CD4-positive, alpha-beta T cell treated with Interleukin-6 for 4 hours (primary cell): ENCODE measurements at places on chromosomes 5 and 9.
A peak's percentile ranks its signal among the peaks of the same experiment; 100 is the strongest.

GRCh38 chr5:109855056-109855455, 165.3 kb downstream of the MAN2A1 start:
- DNase-seq, result no peak

DNA sequence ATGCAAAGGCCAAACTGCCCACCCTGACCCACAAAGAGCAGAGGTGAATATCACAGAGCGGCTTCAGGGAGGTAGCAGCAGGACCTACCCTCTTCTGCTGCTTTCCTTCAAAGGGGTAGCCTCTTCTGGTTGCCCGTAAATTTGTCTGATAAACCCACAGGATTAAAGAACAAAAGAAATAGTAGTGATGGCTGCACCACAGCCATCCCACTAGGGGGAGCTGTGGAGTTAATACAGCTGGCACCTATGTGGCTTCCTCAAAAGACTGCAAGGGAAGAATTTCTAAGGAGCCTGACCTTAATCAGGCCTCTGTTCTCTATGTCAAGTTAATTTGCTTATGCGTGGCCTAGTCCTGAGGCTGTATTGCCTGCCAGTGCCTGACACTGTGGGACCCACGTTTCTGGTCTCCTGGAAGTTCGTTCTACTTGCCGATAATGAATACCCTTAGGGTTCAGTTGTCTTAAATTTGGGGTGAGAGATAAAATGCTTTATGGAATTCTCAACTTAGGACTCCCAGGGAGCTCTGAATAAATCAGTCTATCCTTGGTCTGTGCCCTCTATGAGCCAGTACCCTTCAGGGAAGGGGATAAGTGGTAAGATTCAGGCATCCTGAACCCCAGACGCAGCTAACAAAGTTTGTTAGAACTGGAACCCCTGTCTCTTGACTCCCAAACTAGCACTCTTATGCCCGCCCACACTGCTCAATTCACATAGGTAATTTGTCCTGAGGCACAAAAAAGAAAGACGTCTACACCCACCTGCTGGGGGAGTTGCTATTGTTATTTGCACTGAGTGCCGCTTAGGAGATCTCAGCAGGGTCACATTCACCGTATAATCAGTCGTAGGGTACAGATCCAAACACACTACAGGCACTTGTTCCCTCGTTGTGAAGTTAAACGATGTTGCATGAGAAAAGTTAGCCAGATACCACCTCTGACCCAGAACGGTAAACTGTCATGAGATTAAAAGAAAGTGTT, 77.1 kb downstream of the SUSD1 start:
- peak; percentile 79 for DNase-seq

DNA sequence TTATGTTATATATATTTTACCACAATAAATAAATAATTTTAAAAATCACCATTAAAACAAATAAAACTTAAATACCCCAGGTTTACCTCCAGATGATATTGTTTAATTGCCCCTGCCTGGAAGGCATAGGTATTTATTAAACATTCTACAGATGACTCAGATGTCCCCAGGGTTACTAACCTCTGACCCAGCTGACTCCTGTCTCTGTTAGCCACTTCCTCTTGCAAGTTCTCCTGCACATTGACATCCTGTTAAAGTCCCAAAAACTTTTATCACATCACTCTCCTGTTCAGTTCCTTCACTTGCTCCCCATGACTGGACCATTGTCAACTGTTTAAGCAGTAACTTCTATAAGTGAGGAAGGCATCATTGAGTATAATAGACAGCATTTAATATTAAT, 37.0 kb upstream of the RAB3C start:
- DNase-seq, result no peak

DNA sequence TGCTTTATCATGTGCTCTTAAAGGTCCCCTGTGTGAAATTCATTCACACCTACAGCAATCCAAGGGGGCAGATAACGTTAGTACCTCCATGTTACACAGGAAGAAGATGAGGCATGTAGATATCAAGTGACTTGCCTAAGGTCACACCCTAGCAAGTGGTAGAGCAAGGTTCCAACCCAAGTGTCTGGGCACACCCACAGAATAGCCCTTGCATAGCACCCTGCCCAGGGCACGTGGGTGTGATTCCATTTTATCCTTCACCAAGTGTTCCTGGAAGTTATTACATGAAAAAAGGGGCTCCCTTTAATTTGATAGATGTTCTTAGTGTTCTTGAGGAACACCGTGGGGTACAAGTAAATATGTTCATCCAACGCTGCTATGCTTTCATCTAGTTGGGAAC, 4.9 kb downstream of the TMEM171 start:
- no peak for DNase-seq

- DNase-seq, result no peak
Observed at GRCh38 chr9:103355000-103355399, 359.9 kb downstream of the CYLC2 start.

DNA sequence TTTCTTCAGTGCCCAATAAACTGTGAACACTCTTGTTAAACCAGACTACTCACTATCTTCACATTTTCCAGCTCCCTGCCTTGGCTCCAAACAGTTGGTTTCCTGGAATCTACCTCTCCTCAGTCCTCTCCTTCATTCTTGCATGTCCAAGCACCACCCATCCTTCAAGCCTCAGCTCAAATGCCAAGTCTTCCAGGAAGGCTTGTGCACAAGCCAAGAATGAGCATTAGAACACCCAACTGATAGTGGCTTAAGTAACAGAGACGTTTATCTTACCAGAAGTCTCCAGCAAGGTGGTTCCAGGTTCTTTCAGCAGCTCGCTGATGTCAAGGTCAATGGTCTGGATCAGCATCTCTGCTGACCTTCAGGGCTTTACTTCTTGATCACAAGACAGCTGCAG, 60.1 kb downstream of the PTPDC1 start:
- DNase-seq, result no peak

GRCh38 chr5:171721464-171721863, 64.2 kb upstream of the SMIM23 start:
- no peak for DNase-seq

DNA sequence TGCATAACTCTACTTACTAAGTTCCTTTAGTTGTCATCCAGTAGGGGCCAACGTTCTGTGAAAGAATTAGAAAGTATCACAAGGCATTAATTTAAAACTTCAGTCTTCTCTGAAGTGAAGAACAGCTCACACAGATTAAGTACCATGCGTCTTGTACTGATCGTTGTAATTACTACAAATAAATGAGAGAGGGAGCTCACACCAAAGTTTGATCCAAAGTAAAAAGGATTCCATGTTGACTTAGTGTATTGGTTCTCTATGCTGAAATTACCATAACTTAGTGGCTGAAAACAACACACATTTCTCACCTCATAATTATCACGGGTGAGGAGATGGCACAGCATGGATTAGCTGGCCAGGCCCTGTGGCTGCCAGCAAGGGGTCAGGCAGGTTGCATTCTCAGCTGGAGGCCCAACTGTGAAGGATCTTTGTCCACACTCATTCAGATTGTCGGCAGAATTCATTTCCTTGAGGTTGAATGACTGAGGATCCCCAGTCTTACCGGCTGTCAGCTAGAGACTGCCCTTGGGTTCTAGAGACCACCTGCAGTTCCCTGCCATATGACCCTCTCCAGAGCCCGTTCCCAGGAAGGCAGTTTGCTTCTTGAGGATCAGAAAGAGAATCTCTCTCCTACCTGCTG, 169.1 kb downstream of the YTHDC2 start:
- DNase-seq, result no peak

GRCh38 chr9:91589101-91589553, 165.5 kb upstream of the NFIL3 start:
- DNase-seq, result no peak

DNA sequence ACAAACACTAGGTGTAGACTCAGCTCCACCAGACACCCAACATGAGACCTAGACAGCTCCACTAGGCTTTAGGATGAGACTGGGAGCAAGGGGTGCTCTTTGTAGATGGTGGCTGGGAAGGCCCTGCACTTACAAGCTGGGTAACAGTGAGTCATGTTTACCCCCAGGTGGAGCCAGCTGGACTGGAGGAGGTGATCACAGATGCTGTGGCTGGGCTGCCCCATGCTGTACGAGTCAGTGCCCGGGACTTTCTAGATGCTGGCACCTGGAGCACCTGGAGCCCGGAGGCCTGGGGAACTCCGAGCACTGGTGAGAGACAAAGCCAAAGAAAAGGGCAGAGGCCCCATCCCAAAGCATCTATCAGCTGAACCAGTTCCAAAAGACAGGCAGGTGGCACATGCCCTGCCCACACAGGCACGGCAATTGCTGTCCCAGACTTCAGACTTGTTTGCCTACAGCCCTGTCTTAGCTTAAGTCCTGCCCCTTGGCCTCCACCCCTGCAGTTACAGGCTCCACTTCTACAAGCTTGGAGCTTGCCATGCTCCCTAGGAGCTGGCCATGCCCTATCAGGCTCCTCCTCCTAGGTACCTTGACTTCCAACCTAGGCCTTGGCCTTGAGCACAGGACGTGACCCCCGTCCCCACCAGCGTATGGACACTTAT, 2.7 kb downstream of the CCL27 start:
- no peak for DNase-seq

DNA sequence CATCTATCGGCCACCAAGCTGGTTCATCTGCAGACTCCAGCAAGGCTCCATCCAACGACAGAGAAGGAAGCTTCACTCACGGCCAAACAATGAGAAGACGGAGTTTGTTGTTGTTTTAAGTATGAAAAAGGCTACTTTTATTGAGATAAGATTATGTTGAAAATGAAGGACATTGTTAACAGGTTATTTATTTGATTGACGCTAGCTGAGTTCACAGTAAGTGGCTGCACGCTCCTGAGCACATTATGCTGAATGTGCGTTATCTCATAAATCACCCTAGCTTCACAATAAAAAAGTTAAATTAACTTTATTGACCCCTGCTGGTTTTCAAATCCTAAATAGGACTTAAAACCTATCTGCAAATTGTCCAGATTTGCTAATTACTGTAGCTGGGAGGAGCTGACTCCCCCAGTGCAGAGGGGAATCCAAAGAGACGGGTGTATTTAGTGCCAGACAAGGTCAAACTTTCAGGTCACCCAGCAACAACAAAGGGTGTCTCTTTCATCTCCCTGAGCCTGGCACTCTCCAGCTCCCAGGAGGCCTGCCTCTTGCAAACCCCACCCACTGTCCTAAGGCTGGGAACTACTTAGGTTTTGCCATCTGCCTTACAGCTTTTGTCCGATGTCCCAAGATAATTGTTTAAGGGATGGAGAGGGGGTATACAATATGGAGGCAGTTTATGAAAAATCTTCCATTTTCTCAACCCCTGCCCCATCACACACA, 129.2 kb downstream of the ZDHHC21 start:
- no peak for DNase-seq

DNA sequence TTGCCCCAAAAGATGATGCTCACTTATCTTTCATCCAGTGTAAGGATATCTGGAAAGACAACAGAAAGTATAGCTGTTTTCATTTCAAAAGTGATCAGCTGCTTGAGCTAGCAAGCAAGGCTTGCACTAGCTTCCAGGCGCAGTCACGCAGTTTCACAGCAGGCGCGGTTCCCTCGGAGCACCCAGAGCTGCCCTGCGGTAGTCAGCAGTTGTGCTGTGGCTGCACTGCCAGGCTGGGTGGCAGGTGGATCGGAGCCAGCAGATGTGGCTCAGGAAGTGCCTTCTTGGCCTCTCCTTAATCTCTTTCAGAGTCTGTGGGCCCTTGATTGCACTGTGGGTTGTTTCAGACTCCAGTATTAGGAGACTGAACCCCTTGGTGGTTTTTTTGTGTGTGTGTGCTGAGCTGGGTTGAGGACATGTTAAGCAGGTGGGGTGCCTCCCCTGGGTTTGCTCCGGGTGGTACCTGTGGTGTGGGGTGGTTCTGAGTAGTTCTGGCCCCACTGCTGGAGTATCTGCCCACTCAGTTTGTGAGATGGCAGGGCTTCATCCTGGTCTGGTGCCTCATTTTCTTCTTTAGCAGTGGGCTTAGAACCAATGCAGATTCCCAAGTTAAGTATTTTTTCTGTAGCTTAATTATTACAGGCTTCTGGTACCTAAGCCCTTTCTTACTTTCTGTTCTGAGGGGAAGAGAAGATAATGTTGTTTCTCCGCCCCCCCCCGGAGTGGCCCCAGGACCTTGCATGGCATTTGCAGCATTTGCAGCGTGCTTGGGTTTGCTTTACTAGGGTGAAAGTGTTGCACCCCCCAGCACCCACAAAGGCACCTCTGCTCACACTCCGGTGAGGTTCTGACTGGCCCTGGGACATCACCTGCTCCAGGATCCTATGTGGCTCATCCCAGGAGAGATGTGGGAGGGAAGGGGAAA, 16.4 kb downstream of the TENT4A start:
- peak; percentile 65 for DNase-seq

DNA sequence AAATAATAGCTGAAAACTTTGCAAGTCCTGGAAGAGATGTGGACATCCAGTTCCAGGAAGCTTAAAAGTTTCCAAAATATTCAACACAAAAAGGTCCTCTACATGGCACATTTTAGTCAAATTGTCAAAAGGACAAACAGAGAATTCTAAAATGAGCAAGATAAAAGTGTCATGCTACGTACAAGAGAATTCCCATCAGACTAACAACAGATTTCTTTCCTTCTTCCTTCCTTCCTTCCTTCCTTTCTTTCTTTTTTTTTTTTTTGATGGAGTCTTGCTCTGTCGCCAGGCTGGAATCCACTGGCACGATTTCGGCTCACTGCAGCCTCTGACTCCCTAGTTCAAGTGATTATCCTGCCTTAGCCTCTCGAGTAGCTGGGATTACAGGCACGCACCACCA, 39.3 kb downstream of the BTNL8 start:
- DNase-seq, result no peak

GRCh38 chr5:169964246-169964645, 16.0 kb downstream of the INSYN2B start:
- no peak for DNase-seq

DNA sequence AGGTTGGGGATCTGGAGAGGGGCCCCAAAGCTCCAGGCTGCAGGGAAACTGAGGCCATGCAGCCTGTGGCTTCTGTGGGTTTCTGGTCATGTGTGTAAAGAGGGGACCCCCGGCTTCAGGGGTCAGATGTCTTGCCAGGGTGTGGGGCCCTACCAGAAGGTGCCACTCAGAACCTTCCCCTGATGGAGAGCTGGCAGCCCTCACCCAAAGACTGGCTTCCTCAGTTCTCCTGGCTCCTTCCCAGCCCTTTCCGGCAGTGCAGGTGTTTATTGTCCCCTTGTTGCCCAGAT, 11.6 kb upstream of the LAMC3 start:
- DNase-seq, result no peak

- no peak for DNase-seq
Observed at GRCh38 chr5:179874536-179875292, 16.1 kb upstream of the MRNIP start.

DNA sequence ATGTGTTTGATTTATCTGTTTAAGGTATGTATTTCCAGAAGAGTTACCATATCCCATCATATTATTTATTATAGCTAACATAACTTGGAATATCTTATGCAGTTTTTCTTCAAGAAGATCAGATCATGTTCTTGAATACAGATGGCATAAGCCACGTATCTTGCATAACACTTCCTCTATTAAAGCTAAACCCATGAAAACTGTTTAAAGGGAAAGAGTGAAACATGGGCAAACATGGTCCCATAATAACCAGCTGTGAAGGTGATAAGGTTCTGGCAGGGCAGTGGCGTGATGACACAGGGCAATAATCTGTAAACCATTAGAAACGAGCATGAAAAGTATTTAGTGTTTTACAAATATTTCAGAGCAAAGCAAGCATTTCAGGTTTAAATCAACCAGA, 34.2 kb downstream of the EFNA5 start:
- DNase-seq, result no peak
